ENCODE measurements at places on chromosomes 12 and 14.

DNA sequence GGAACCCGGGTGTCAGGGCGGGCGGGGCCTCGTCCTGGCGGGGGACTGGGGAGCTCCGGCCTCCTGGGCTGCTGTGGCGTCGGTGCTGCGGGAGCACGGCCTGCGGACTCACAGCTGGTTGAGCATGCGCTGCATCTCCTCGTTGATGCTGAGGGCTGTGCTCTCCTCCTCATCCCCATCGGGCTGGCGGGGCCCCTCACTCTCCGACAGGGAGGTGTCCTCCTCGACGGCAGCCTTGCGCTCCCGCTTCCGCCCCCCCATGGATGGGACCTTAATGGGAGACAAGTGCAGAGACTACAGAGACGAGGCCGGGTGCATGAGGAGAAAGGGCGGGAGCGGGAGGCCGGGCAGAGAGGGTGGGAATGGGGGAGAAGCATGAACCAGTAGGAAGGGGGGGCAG is 7.3 kb downstream of the IFFO1 start:
- no peak for DNase-seq

DNA sequence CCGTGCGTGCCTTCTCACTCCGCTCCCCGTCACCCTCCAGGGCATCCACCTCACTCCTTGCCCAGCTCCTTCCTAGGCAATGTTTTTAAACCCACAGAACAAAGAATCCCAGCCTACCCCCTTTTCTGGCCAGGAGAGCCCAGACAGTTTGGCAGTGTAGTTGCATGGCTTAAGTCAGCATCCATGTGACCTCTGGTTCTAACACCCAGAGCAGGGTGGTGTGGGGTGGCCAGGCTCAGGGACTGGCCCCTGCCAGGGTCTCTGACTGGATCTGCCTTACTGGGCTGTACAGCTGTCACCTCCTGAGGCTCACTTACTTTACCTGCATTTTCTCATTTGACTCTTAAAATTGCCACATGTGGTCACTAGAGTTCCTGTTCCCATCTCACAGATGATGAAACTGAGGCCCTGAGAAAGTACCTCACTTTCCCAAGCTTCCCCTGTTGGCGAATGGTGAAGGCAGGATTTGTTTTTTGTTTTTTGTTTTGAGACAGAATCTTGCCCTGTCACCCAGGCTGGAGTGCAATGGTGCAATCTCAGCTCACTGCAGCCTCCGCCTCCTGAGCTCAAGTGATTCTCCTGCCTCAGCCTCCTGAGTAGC is 18.3 kb downstream of the SDS start:
- no peak for DNase-seq

DNA sequence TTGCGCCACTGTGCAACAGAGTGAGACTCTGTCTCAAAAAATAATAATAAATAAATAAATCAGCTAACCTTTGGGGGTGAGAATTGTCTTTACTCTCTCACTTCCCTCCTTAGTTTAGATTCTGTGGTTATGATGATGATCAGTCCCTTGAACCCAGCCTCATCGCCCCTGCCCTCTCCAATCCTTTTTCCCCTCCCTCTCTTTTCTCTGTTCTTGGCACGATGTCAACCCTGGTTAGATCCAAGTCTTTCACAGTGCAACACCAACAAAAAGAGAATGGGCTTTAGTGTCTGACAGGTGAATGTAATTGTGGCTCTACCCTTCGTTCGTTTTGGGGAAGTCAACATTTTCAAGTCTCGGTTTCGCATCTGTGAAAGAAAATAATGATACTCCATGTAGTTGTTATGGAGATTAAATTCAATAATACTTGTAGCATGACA is 59.0 kb downstream of the NTN4 start:
- DNase-seq = no peak

- DNase-seq = no peak
These were observed 239.9 kb upstream of the ATP2B1 start for GRCh38 chr12:89948271-89949175.

DNA sequence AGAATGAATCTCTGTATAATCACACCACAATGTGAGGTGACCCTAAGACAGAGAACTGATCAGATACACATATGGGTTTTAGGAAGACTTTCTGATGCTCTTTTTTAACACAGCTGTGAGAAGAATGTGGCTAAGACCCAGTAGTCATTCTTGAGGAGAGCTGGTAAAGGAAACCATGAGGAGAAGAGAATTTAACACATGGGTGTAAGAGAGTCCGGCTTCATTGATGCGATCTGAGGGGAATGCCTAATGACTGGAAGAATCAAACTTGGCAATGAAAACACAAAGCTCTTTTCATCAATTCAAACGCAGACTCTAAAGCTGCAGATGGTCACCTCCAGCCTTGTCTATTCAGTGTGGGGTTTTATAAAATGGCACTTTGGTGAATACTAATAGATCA is 79.3 kb downstream of the FOXA1 start:
- no peak for DNase-seq

GRCh38 chr14:67622675-67623074 is 3.0 kb downstream of the ARG2 start:
- DNase-seq = no peak

GRCh38 chr12:56408799-56409417 is 40.3 kb downstream of the TIMELESS start:
- no peak for DNase-seq

- DNase-seq = peak; percentile 93
These were observed 1.7 kb upstream of the SELPLG start for GRCh38 chr12:108635201-108635996.

- no peak for DNase-seq
These were observed 33.3 kb upstream of the CCND2 start for GRCh38 chr12:4240161-4240783.

DNA sequence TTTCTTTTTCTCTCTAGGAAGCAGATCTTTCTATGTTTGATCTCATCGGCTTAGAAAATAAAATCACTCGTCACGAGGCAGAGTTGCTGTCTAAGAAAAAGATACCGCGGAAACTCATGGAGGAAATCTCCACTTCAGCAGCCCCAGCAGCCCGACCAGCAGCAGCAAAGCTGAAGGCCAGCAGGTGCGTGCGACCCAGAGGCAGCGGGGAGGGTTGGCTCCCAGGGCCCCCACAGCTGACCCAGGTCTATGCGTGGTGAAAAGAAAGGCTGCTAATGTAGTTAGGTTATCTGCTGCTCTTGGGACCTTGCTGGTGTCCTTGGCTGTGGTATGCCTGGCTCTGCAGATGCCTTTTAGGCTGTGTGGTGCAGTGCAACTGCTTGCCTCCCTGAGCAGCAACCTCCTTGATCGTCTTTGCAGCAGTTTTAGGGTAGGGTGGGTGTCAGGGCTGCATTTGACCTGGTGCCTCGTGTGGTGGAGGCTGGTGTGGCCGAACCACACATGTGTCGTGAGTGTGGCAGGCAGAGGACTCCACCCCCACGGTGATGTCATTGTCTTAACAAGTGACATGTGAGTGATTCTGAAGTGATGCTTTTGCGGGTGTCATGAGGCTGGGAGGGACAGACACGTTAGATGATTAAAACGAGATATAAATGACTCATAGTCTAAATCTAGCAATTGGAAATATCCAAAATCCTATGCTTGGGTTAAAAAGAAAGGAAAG is 68.6 kb downstream of the EP400 start:
- DNase-seq = no peak

GRCh38 chr12:95102916-95103671 is 29.7 kb upstream of the NR2C1 start:
- DNase-seq = no peak

- no peak for DNase-seq
These were observed 120.9 kb upstream of the NPAS3 start for GRCh38 chr14:32817780-32818179.

DNA sequence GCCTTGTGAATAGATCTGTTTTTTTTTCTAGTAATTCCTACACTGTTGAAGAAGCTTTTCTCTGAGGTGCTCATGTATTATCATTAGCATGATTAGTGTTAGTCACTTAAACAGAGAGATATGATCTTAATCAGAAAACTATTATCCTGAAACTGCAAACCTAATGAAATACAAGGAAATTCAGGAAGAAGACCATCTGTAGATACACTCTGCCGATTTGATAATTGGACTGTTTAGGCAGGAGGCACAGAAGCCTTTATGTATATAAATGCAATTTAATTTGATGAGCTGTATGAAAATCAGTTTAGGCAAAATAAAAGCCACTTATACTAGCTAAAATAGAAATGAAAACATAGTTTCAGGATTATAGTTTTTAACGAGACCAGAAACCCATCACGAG is 23.3 kb downstream of the PDZRN4 start:
- no peak for DNase-seq

DNA sequence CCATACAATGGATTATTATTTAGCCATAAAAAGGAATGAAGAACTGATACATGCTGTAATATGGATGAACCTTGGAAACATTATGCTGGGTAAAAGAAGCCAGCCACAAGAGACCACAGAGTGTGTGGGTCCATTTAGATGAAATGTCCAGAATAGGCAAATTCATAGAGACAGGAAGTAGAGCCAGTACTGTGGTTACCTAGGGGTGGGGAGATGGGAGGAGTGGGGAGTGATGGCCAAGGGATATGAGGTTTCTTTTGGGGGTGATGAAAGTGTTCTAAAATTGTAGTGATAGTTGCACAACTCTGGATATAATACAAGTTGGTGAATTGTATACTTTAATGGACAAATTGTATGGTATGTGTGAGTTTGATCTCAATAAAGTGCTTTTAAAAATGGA is 18.6 kb downstream of the JDP2 start:
- no peak for DNase-seq

GRCh38 chr12:80684077-80684495 is 23.3 kb upstream of the MYF6 start:
- DNase-seq = no peak

DNA sequence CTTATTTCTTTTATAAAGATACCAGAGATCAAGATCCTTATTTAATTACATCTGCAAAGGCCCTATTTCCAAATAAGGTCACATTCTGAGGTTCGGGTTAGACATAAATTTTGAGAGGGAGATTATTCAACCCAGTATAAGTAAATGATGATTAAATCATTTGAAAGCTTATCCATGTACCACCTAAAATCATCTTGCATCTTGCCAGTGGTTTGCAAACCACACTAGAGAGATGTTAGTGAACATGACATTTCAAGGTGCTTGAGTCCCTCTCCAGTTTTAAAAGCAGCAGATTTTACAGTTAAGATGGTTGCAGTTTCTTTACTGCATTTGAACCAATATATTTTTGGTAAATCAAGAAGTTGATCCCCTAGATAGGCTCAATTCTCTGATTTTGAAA is 49.9 kb upstream of the TMPO start:
- no peak for DNase-seq

- peak; percentile 55 for DNase-seq
These were observed 123.3 kb upstream of the MED13L start for GRCh38 chr12:116400636-116401372.

GRCh38 chr12:123288751-123289346 is 17.2 kb upstream of the CDK2AP1 start:
- DNase-seq = no peak
